Psoas muscle (tissue), 8 donors: ENCODE measurements at places on chromosomes 2 and 18. TPM values are rescaled to one million over a fixed set of nuclear protein-coding genes. Genes with fewer than 3 reads are reported as not detected.
A peak's percentile ranks its signal among the peaks of the same experiment; 100 is the strongest.

DNA sequence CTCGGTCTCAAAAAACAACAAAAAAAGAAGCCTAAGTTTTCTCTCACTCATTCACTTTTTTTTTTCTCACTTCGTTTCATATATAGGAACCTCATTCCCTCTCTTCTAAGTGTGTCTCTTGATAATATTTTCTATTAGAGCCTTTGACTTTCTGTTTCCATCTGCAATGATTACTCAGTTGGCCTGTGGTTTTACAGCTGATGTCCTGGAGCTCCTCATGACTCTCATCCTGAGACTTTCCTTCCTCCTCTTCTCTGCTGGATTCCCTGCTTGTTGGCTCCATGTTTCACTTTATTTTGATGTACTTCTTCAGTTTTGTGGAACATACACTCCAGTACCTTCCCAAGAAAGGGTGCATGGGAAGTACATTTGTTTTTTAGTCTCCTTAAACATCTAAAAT lies 154.2 kb upstream of the GATA6 start:
- no peaks in the 10 kb centered on the region for H3K4me1 ChIP-seq
- no peaks in the 10 kb centered on the region for H3K36me3 ChIP-seq
- H3K4me3 ChIP-seq = no peak overlapping the region

- no peak overlapping the region for H3K4me3 ChIP-seq
- no peaks in the 10 kb centered on the region for H3K36me3 ChIP-seq
- no peak for DNase-seq
- no peaks in the 10 kb centered on the region for H3K27me3 ChIP-seq
These were observed 175.7 kb upstream of the RND3 start for GRCh38 chr2:150663143-150663542.

DNA sequence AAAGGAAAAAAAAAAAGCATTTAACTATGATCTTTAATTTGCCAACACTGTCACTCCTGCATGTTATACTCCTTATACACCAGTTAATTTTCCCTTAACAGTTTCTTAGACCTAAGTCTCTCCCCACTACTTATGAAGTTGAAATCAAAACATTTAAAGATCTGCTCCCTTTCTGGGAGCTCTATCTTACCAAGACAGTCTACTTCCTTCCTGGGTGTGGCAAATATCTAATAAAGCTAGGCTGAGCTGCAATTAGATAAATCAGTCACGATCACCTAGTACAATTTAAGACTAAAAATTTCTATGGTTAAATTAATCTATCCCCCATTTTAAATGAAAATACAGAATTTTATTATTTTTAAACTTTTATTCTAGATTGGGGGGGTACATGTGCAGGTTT lies 33.4 kb downstream of the PUM2 start:
- H3K36me3 ChIP-seq = peaks cover 5% of the 10 kb centered on the region
- H3K4me1 ChIP-seq = no peaks in the 10 kb centered on the region
- no peaks in the 10 kb centered on the region for H3K27me3 ChIP-seq
- no peak overlapping the region for H3K27ac ChIP-seq

DNA sequence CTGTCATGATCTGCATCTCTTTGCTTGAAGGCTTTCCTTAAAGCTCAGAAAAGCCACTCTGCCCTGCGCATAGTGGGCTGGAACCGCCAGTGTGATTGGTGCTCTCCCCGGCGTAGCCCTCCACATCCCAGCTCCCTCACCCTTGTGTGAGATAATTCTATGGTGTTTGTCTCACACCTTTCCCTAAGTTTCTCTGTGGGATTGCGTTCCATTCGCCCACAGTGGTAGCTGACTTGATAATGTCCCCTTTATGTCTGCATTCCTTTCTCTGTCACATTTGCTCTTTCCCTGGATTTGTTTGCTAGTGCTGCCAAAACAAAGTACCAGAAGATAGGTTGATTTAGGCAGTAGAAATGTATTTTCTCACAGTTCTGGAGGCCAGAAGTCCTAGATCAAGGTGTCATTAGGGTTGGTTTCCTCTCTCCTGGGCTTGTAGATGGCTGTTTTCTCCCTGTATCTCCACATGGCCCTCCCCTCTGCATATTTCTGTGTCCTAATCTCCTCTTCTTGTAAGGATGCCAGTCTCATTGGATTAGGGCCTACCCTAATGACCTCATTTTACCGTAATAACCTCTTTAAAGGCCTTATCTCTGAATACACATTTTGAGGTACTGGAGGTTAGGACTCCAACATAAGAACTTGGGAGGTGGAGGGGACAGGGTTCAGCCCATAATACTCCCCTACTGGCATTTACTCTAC lies 7.4 kb upstream of the TMEM87B start:
- no peaks in the 10 kb centered on the region for H3K36me3 ChIP-seq
- H3K4me1 ChIP-seq = no peaks in the 10 kb centered on the region
- no peak for DNase-seq
- H3K27ac ChIP-seq = no peak overlapping the region
- no peak overlapping the region for H3K4me3 ChIP-seq
- H3K27me3 ChIP-seq = no peaks in the 10 kb centered on the region

- H3K27me3 ChIP-seq = no peaks in the 10 kb centered on the region
- no peak overlapping the region for H3K4me3 ChIP-seq
- H3K4me1 ChIP-seq = peaks cover 13% of the 10 kb centered on the region
- peak overlapping the region; percentile 79 for H3K27ac ChIP-seq
- DNase-seq = no peak
These were observed 104.3 kb upstream of the ST6GAL2 start for GRCh38 chr2:106990297-106990696.

The LYG1 gene
- 0.44 TPM for total RNA-seq

DNA sequence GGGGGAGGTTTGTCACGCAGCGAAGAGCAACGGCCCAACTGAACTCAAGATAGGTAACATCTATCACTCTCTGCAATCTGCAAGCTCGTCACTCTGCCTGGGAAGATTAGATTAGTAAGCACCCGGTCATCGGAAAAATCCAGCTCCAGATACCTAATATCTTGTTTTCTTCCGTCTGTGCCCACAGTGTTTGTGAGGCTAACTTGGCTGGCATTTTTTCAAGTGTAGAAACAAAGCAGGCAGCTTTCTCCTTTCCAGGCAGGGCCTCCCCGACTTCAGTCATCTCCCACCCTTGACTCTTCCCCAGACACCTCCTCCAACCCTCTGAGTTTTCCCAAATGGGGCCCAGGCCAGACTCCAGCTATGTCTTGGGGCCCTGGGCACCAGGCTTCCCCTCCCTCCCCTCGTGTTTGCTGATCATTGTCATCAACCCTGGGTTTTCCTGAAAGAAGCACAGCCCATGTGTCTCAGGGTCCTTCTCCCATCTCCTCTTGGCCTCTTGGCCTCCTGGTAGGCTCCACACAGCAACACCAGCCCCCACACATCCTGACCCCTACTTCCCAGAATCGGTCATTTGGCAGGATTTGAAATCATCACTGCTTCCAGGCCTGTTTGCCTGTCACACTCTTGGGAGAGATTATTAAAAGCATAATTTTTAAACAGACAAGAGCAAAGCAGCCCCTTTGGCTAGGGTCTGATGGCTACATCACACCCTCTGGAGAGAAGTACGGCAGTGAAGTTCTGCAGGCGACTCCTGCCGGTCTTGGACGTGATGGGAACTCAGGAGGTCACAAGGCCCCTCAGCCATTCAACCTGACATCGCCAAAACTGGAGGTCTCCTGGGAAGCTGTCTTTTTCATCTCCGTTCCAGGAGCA lies 144.9 kb upstream of the ID2 start:
- peaks cover 10% of the 10 kb centered on the region for H3K4me1 ChIP-seq
- no peak for DNase-seq
- no peak overlapping the region for H3K27ac ChIP-seq
- no peaks in the 10 kb centered on the region for H3K27me3 ChIP-seq
- H3K36me3 ChIP-seq = no peaks in the 10 kb centered on the region

GRCh38 chr2:7725171-7725849 lies 808.1 kb downstream of the RNF144A start:
- no peaks in the 10 kb centered on the region for H3K27me3 ChIP-seq
- H3K36me3 ChIP-seq = no peaks in the 10 kb centered on the region
- no peak for DNase-seq
- no peaks in the 10 kb centered on the region for H3K4me1 ChIP-seq
